Activated naive CD8-positive, alpha-beta T cell treated with anti-CD3 and anti-CD28 coated beads, Interleukin-2, amount 10 ng/mL, durations not matched to agents 7 days and 5 days (primary cell): ENCODE measurements at places on chromosomes 7 and 10.

GRCh38 chr7:116222501-116222900, 12.2 kb downstream of the TES start:
- no peak for DNase-seq

DNA sequence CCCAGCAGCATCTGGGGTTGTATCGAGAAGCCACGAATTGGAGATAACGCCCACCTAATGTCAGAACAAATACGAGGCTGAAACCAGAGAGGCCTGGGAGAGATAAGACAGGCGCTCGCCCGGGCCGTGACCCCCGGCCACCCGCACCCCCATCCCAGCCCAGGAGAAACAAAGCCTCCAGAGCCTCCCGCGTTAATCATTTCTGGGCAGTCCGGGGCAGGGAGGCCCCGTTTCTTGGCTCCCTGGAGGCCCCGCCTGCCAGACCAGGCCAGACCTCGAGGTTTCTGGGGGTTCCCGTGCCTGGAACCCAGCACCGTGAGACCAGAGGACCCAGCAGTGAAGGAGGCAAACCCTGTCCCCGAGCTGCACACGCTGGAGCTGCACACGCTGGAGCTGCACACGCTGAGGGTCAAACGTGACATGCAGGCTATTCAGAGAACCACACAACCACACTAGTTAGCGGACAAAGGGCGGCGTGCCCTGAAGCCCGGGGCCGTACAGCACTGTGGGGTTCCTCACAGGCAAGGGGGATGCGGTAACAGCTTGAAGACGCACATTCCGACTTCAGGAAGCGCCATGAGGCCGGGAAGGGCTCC, 53.4 kb downstream of the FOXL3 start:
- DNase-seq, result no peak

GRCh38 chr7:105759670-105760550, 116.5 kb downstream of the ATXN7L1 start:
- DNase-seq, result no peak

DNA sequence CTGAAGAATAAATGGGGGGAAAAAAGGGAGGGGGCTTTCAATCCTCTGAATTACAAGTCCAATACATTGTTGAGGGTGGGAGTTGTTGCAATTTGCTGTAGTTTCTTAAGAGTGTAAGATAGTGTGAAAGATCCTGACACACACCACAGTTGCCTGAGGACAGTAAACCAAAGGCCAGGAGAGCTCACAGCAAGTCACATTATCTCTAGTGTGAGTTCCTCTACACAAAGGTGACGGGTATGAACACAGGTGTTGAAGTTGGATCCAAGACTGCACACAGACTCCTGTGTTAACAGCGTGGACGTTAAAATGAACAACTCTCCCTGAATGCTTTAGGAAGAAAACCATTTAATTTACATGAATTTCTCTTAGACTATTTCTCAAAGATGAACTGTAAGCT, 12.0 kb downstream of the LARP4B start:
- DNase-seq, result no peak

- no peak for DNase-seq
Measured at GRCh38 chr7:143479055-143479766, 1.5 kb downstream of the TAS2R41 start.

GRCh38 chr7:138512885-138513284, 52.8 kb downstream of the TRIM24 start:
- DNase-seq, result no peak

GRCh38 chr7:106187613-106188350, 75.7 kb upstream of the SYPL1 start:
- no peak for DNase-seq

DNA sequence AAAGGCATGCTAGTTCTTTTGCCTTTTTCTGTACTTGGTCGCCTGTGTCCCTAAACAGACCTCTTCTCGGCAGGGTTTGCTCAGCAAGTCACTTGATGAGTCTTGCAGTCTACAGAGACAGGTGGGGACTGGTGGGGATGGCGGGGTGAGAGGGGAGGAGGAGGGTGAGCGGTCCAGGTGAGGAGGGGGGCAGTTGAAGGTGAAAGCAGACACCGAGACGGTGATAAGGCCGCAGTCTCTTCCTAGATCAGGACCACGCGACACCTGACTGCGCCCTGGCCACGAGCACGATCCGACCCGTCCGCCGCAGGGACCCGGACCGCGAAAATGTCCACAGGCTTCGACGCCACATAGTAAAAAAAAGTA, 566 bp downstream of the ASNS start:
- no peak for DNase-seq

DNA sequence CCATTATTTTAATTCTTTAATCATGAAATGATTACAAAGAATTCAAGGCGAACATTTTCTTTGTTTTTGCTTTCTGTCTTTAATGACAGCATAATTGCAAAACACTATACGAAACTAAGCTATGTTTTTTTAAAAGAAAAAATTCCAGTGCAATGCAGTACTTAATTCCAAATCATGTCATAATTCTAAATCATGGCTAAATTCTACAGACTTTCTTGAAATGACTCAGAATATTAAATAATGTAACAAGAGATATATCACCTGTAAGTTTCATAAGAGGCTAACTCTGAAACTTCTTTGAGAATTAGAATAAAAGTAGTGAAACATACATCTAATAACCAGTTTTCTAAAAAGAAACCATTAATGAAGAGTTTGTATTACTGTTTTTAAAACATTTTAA, 671.6 kb downstream of the PARD3 start:
- DNase-seq, result no peak

GRCh38 chr10:100516847-100517246, 2.8 kb downstream of the SEC31B start:
- DNase-seq, result no peak

GRCh38 chr7:157547611-157548010, 210.8 kb downstream of the DNAJB6 start:
- peak; percentile 24 for DNase-seq

DNA sequence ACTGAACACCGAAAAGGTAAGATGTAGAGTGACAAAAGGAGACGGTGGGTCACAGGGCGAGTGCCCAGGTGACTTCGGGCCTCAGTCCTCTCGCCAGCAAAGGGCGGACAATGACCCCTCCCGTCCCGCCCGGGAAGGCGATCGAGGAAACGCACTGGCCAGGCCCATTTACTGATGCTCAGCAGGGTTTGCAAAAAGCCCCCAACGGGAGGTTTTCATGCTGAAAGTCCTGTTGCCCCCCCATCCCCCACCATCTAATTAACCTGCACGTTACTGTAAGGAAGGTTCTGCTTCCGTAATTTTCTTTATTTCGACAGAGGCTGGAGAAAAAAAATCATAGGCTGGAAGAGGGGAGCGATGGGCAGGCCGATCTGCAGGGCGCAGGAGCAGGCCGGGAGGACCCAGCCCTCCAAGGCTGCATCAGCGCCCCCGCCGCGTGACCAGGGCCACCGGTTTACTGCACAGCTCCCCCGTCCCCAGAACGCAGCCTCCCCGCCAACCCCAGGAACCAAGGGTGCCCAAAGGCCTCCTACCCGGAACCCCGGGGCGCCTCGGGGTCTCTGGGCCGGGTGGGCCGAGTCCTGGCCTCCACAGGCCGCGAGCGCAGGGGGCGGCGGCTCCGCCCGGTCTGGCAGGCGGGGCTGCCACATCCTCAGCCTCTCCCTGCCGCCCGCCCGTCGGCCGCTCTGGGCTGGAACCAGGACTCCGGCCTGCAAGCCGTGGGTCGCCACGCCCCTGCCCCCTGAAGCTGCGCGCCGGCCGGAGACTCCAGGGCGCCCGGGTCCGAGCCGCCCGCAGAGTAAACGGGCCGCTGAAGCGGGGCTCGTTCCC, 613 bp downstream of the OAT start:
- peak; percentile 75 for DNase-seq

DNA sequence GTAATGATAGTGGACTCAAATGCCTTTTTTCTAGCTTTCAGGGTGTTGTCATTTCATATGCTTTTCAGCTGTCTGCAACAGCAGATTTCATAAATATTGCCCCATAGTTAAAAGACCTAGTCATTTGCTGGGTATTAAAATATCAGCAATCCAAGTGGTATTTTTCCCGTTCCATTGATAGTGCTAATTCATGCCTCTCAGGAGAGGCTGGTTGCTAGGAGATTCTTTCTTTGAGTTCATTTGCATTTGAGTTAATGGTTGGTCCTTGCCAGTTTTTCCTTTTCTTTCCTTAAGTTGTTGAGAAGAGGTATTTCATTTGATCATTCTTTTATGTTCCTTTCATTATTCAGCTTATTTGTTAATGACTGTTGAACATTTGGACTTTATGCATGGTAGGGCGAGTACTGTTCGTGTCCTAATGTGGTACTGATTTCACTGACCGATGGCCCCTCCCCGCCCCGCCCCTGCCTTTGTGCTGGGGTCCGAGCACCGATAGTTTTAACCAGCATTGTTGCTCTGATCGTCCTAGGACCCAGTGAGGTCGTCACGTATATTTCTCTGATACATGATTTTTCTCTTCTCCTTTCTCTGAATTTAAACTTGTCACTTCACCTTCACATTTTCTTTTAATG, 128.6 kb downstream of the CCNY start:
- DNase-seq, result no peak

GRCh38 chr10:43958964-43959363, 310.3 kb upstream of the ZNF32 start:
- no peak for DNase-seq

- no peak for DNase-seq
Measured at GRCh38 chr10:23013581-23014335, 81.6 kb upstream of the MSRB2 start.

DNA sequence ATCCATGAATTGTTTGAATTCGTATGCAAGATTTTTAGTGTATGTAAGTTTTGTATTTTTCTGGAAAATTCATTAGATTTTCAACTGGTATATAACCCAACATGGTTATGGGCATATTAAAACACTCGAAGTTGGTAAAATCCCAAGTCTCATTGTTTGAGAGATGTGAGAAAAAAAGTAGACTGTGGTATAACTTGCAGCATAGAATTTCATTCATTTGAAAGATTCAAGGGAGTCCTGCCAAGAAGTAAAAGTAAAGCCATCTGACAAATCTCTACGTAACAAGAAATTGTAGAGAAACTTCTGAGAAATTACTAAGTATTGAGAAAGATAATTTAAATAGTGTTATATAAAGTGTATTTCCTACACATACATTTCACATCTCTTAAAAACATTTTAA, 40.2 kb downstream of the SEMA3E start:
- DNase-seq, result no peak

DNA sequence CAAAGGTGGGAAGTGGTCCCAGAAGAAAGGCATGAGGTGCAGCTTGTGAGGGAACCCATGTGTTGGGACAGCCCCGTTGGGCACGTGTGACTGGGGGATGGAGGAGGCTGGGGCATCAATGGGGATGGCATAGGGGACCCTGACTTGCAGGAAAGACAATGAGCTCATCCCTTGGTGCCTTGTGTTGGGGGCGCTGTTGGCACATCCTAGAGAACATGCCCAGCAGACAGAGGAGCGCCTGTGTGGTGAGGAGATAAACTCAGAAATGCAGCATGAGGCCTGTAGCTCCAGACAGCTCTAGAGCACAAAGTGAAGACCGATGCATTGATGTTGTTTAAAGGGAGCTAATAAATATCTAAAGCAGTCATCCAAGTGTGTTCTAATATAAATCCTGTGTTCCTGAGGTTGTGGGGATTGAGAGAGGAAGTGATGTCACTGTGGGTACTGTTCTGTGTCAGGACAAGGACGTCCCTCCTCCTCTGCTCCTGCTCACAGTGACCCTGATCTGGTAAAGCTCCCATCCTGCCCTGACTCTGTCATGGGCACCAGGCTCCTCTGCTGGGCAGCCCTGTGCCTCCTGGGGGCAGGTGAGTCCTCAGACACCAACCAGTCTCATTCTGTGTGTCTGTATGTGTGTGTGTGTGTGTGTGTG, 126.1 kb upstream of the PRSS58 start:
- DNase-seq, result peak; percentile 39

GRCh38 chr10:99172128-99172738, 63.4 kb downstream of the HPSE2 start:
- no peak for DNase-seq

DNA sequence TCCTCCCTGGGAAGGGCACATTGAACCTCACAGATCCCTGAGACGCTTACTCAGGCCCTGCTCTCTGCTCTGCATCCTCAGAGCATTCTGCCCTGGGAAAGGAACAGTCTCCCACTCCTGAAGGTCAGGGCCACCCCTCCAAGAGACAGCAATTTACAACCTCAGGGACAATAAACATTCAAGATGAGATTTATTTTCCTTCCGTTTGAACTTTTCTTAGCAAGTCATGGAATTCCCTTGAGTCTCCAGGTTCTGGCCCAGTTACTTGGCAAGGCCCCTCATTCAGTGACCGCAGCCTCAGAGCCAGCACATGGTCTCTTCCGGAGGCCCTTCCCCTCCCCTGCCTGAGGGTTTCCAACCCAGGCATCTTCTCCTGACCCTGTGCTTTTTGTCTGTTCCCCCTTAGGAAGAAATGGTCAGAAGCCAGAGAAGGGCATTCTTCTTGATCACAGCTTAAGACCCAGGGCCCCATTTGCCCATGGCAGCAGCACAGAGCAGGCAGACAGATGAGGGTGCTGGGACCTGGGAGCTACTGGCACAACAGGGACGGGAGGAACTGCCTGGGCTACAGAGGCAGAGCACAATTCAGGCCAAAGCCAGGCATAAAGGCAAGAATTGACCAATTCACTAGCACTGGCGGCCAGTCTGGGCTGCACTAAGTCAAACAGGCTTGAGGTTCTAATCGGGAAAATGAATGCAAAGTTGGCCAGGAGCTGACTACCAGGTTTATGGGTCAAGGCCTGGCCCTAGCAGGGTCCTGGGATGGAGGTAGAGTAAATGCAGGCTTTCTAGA, 56.7 kb downstream of the VSTM4 start:
- no peak for DNase-seq

DNA sequence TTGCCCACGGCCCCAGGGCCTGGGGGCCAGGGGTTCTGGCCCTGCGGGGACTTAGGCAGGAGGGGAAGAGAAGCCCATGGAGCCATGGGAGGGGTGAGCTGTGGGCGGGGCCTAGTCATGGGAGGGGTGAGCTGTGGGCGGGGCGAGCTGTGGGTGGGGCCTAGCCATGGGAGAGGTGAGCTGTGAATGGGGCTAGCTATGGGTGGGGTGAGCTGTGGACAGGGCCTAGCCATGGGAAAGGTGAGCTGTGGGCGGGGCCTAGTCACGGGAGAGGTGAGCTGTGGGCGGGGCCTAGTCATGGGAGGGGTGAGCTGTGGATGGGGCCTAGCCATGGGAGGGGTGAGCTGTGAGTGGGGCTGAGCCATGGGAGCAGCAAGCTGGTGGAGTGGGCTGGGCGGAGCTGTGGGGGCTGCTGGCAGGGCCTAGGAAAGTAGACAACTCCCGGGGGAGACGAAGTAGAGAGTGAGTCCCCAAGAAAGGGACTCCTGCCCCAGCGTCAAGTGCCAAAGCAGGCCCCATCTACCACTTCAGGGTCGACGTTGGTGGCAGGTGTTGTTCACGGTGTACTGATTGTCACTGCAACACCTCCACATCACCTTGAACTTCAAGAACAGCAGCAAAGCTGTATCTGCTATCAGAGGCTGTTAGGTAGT, 19.2 kb upstream of the TTYH3 start:
- DNase-seq, result no peak
